CD4-positive, alpha-beta T cell treated with Interleukin-15 for 1 hour (primary cell): ENCODE measurements at places on chromosomes 7 and 10.

DNA sequence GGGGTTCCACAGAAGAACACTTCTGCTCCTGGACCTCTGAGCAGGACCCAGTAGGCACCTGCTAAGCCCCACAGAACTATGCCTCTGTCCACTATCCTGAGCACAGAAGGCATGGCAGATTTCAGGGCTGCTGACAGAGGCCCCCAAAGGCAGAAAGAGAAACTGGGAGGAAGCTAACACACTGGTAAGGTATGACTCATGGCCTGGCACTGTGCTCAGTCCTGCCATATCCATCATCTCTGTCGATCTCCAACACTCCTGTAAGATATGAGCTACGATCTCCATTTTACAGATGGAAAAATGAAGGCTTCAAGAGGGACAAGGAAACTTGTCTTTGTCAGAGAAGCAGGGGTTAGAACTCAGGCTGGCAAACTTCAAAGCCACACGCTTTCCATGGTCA is 62.2 kb downstream of the GRID1 start:
- DNase-seq = no peak

DNA sequence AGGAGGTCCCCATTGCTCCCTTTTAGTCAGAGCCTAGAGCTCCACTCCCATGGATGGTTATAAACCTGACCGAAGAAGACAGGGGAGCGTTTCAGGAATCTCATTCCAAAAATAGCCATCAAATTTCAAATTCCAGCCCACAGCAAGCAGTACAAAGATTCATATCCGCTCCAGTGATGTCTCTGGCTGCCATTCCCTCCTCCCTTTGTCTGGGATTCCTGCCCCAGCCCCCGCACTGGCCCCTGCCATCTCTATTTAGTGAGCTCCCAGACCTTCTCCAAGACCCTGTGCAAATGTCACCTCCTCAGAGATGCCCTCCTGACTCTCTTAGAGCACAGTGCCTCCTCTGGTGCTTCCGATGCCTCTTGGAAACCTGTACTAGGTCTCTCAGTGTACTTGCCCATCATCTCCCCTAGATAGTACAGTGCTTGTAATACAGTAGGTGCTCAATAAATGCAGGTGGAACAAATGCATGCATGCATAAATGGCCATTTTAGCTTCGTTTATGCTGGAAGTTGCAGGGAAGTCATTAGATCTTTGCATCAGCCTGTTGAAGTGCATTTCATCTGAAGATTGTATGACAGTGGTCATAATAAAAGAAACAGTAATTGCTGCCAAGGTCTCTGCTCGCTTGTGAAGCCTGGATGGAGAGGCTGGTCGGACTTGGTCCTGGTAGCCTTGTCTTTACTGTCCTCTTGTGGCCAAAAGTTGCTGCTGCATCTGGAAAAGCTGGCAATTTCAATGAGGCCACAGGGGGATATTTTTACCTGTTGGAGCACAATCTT is 32.0 kb upstream of the HABP2 start:
- DNase-seq = no peak

GRCh38 chr7:129650056-129650758 is 38.7 kb downstream of the NRF1 start:
- DNase-seq = no peak

- DNase-seq = no peak
These were observed 97.7 kb downstream of the ALOX5 start for GRCh38 chr10:45471531-45472310.

GRCh38 chr10:488081-488932 is 201.2 kb downstream of the DIP2C start:
- no peak for DNase-seq

GRCh38 chr10:43979551-43979950 is 330.9 kb upstream of the ZNF32 start:
- DNase-seq = no peak

GRCh38 chr7:70446448-70447143 is 685.3 kb upstream of the GALNT17 start:
- no peak for DNase-seq

DNA sequence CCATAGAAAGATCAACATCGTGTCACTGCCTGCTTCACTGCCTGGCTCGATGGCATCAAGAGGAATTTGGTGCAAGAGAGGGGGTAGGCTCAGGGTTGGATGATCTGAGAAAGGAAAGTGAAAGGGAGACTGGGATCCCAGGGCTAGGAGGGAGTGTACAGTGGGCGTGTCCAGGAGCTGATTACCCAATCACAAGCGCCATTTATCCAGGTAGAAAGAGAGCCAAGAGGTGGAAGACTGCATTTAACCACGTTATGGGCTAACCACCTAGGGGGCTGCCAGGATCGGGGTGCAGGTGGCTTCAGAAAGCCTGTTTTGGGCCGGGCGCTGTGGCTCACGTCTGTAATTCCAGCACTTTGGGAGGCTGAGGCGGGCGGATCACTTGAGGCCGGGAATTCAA is 10.3 kb downstream of the PODXL start:
- no peak for DNase-seq

GRCh38 chr7:156002362-156003066 is 190.3 kb upstream of the SHH start:
- DNase-seq = no peak

GRCh38 chr10:18233775-18234174 is 93.6 kb downstream of the CACNB2 start:
- DNase-seq = no peak

DNA sequence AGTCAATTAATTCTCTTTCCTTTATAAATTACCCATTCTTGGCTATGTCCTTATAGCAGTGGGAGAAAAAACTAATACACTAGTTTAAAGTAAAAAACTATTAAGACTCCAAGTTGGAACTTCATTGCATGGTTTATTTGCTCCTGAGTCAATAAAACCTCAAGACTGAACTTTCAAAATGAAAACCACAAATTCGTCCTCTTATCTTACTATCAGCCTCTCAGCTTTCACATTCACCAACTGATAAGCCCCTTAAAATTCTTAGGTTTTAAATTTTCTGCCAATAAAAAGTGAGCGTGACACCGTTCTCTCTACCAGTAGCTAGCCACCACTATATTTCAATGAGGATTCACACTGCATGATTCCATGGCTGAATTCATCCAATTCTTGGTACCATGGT is 346.4 kb upstream of the NPSR1 start:
- no peak for DNase-seq

DNA sequence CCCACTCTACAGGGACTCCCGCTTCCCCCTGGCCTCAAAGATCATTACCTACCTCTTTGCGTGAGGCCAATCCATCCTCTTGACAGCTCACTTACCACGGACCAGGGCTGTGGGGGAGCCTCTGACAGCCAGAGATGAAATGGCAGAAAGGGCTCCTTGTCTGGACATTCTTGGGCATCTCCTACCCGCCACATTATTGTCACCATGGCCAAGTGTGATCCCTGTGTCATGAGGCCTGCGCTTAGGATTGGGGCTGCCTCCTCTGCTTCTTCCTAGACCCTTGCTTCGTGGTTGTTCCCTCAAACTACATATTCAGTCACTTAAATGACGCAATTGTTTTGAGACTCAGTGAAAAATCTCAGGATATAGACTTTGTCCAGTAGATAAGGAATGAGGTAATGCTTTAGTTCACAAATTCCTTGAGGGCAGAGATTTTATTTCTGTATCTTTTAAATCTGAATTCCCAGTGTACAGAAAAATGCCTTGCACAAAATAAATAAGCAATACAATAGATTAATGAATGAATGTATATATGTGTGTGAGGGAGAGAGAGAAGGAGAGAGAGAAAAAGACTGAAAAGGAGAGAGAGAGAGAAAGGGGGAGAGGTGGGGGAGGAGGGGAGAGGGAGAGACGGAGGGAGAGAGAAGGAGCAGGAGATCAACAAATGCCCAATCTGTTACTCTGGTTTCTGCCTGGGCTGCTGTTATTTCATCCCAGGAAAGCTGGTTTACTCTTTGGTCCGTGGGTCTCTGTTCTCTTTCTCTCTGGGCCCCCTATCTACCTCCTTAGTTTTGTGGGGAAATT is 159.0 kb downstream of the PLXNA4 start:
- no peak for DNase-seq
